Activated T-cell treated with anti-CD3 and anti-CD28 coated beads for 48 hours (primary cell): ENCODE measurements at places on chromosomes 6 and 20.

DNA sequence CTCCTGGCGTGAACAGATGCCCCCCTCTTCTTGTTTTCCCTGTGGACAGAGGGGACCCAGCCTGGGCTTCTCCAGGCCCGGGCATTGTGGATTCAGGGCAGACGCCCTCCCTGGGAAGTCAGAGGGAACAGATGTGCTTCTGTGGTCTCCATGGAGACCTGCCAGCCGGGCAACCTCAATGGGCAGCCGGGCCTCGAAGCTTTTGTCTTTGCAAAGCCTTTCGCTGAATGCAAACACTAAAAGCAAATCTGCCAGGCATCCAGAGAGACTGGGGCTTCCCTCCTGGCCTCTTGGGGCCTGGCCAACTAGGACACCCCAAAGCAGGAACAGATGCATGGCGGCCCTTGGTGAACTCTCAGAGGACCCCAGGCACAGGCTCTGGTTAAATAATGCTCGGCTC, 370.0 kb upstream of the SULF2 start:
- DNase-seq: no peak

GRCh38 chr20:58816957-58817651, 33.6 kb downstream of the GNAS-AS1 start:
- no peak for DNase-seq

- DNase-seq: no peak
These were observed 162.4 kb downstream of the ID4 start for GRCh38 chr6:19999319-20000191.

- no peak for DNase-seq
These were observed 190.1 kb upstream of the CDH4 start for GRCh38 chr20:61061981-61062380.

- DNase-seq: no peak
These were observed 8.7 kb upstream of the OSER1 start for GRCh38 chr20:44219170-44219730.

DNA sequence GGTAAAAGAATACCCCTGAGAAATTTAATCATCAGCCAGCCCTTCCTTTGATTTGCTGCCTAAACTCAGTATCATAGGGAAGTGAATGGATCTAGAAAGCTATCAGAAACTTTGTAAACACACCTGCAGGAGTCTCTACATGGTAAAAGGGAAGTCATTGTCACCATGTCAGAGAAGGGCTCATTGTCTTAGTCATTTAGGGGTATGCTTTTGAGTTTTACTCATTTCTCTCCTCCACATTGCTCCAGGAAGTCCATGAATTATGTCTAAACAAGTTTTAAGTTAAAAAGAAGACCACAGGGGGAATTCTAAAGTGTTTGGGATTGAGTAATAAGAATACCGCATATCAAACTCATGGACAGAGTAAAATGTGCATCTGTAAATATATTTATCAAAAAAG, 2.5 kb downstream of the SLC17A1 start:
- no peak for DNase-seq

DNA sequence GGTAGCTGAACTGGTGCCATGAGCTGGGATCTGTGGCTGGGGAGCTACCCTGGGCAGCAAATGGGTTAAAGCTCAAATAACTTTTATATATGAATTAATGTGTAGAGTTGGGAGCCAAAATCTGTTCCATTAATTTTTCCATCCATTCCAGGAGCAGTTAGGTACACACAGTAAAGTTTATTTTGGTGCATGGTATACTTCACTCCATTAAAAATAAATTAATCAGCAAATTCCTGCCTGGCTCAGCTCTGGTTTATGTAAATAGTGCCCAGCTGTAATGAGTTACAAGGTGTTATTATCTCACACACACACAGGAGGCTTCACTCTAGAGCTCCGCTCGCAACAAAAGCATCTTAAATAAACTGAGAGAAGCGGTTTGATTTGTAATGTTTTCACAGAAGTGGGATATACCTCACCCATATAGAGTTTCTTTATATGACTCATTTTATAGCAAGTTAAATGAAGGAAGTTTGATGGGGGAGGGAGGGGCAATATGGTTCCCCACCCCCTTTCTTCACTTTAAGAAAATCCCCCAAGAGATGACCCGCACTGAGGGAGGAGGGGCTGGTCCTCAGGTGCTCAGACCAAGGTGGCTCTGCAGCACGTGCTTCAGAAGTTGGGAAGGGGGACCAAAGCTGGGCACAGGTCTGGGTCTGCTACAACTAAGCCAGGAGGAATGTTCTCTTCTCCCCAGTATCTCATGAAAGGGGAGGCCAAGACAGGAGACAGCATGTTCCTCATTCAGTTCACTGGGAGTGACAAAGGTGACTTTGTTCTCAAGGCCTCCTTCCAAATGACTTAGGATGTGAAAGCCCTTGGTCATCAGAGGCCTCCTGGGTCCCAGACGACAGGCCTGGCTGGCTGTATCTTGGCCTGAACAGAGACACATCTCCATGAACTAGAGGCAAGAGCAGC, 10.5 kb upstream of the FAM83C start:
- no peak for DNase-seq

DNA sequence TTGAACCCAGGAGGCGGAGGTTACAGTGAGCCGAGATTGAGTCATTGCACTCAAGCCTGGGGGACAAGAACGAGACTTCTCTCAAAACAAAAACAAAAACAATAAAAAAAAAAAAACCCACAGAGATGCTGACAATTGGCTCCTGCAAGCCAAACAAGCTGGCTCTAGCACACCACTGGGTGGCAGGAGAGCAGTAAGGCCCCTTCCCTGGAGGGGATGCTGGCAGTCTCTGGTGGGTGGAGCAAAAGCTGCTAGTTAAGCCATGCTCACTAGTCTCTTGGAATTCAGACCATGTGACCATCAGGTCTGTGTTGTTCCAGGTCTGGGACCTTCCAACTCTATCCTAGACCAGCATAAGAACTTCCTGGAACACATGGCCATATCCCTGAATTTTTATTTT, 18.9 kb upstream of the DSN1 start:
- DNase-seq: no peak

DNA sequence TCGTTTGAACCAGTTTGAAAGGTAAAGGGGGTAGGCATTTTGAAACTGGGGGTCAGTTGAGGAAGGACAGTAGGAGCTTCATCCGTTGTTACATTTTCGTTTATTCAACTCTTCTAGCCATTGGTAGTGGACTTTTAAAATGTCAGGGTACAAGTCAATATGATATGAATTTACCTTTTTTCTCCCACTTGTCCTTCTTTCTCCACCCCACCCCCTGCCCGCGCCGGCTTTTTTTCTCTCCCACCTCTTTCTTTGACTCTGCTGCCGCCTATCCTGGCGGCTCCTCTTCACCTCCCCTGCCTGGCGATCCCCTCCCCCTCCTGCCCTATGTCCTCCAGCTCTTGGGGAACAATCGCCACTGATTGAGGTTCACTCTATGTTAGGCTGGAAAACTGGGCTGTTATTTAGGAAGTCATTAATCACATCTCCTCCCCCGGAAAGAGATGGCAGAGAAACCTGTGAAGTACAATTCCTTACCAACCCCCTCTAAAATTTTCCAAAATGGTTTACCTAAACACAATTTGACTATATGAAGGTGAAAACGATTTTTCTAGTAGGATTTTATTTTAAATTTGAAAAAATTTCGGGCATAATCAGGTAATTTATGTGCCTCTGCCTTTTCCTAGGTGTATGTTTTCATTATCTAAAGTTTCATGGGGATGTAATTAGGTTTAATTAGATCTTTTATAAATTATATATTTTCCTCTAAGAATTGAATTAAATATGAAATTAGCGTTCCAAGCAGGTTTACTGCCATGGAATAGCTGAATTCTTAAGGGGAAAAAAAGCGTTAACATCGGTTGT, 778 bp upstream of the LIN28B start:
- no peak for DNase-seq

DNA sequence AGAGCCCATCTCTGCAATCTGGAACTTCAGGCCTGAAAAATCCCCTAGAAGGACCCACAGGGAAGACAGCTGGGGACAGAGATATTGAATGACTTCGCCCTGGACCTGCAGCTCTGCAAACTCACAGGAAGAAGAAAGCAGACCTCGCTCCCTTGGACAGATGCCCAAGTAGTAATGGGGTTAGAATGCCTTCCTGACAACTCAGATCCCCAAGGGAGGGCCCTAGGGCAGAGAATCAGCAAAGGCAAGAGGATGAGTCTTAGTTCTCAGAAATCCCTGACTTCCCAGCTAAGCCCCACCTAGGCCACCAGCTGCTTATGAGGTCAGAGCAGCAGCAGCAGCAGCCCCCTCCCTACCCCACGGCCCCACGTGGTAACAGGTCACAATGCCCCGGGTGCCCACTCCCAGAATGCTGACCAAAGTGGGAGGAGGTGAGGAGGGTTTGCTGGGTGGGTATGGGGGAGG, at the start of gene C20orf141:
TSS of gene C20orf141 (plus strand) at position 401 of the 465 bp plus-strand sequence. CDS start 198 bp downstream, outside the sequence.
- DNase-seq: no peak

GRCh38 chr20:47668313-47669151, 116.7 kb downstream of the SULF2 start:
- DNase-seq: no peak

DNA sequence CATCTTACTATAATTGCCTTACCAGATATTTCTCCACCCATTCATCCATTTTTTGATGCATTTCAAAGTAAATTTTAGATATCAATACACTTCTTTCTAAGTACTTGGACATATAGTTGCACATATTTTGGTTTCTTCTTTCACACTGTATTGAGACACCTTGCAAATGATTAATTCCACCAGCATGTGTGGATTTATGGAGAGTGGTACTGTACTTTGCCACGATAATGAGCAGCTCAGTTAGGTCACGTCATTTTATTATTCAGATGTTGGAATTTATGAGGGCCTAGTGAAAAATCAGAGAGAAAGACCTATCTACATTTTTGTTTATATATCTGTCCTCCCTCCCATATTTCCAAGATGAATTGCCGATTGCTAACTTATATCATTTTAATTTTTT, 5.3 kb downstream of the NFYA start:
- DNase-seq: no peak

DNA sequence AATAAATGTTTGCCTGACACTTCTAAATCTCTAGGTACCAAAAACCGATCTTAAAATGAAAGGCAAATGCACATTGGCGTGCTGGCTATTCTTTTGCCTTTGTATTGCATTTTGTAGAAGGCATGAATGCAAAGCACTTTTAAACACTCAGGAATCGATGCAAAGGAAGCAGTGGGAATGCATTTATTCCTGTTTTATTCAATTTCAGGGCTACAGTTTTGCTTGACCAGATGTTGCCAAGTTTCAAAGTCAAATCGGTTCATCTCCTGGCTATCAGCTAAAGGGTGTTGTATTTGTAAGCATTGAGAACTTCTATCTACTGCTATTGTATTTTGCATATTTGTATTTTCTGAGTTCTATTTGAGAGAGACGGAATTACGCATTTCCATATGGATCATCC, 659.8 kb upstream of the SLC35B3 start:
- DNase-seq: no peak

- peak; percentile 65 for DNase-seq
These were observed 388.4 kb upstream of the JARID2 start for GRCh38 chr6:14857501-14857900.

GRCh38 chr6:72825315-72825911, 203.5 kb downstream of the KCNQ5 start:
- no peak for DNase-seq

DNA sequence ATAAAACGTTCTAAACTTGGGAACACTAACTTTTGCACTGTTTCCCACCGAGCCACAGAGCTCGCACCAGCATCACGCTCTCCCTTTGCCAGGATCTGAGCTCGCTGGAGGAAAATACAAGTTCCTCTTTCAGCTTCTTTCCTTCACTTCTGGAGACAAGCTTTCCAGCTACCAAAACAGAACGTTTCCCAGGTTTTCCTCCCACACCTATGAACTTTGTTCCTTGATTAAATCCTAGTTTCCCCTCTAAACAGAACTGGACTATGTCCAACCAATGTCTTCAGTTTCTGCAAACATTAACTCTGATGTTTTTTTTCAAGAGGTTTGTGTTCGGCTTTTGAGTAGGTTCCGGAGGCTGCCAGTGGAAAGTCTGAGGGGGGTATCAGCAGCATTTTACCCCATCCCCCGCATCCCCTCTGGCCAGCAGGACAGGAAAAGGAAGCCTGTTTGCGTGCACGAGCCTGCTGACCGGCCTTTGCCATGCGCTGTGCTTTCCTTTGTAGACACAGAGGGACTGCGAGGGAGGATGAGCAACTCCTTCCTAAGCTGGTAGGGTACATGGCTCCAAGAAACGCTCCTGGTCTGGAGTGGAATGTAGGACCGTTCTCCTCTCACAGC, 135.5 kb downstream of the LY86 start:
- no peak for DNase-seq

DNA sequence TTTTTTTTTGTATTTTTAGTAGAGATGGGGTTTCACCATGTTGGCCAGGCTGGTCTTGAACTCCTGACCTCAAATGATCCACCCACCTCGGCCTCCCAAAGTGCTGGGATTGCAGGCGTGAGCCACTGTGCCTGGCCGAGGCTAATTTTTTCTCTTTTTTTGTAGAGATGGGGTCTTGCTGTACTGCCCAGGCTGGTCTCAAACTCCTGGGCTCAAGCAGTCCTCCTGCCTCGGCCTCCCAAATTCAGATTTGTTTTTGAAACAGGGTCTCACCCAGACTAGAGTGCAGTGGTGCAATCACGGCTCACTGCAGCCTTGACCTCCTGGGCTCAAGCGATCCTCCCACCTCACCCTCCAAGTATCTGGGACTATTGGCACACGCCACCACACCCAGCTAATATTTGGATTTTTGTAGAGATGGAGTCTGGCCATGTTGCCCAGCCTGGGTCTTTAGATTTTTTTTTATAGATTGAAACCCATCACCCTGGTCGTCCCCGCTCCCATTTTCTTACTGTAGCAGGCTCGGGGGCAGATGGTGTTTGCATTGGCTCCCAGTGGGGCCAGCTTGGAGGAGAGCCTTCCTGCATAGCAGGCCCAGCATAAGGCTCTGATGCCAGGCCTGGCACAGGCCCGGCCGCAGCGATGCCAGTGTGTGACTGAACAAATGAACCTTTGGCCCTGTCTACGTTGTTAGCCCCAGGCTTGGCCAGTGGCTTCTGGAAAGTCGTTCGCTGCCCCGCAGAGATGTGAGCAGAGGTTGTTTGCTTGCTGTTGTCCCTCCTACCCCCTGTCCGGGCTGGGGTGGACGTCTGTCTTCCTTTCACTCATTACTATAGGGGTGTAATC, 4.3 kb upstream of the MTG2 start:
- no peak for DNase-seq

DNA sequence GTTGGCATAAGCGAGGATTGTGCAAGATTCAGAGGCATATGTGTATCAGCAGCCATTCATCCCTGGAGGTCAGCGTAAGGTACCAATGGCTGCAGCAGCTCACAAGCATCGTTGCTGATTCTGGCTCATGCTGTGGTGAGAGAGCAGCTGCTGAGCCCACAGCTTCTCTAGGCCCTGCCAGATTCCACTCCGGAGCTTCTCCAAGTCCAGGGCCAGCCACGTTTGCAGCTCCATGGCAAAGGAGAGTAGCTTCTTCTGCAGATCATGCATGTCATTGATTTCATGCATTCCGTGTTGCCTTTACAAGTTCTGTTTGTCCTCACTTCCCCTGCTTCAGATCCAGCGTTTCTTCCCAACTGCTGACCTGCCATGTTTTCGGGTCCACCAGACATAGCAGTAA, 474.8 kb upstream of the ID4 start:
- DNase-seq: no peak
